ENCODE measurements at places on chromosomes 1 and 21.

DNA sequence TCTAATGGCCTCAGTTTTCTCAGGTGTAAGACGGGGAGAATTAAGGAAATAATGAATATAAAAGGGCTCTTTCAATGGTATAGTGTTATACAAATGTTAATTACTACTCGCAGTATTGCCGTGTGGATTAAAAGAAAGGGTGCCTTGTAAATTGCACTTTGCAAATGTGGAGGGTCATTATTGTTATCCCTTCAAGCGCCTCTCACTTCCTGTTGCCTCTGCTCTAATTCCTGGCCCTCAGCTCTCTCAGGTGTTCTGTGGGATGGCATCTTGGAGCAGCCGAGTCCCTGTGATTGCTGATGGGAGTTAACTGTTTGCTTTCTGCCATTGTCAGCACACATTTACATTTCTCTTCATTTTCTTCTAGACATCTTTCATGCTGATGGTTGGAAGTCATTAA, 7.1 kb upstream of the S100A11 start:
- no peak for DNase-seq

DNA sequence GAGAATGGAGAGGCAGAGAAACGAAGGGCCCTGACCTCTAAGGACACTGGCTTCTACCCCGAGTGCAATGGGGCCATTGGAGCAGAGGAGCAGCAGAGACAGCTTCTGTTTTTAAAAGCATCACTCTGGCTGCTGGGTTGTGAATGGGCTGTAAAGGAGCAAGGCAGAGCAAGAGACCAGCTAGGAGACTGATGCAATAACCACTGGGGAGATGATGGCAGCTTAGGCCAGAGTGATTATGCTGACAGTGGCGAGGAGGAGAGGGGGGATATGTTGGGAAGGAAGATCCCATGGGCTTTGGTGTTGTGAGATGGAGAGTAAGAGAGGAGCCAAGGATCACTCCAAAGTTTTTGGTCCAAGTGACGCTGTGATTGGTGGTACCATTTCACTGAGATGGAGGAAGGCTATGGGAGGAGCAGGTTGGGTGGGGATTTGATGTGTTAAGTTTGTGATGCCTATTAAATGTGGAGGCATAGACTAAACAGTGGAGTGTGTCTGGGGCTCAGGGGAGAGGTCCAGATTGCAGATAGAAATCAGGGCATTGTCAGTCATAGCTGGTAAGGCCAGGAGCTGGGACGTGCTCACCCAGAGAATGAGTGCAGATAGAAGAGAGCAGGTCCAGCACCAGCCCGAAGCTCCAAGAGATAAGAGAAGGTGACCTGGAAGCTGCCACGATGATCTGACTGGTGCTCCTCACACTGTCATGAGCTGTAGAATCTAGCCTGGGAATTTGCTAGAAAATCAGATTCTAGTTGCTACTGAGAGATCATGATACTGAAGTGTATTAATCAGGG, 11.0 kb downstream of the TRAF5 start:
- DNase-seq: no peak

DNA sequence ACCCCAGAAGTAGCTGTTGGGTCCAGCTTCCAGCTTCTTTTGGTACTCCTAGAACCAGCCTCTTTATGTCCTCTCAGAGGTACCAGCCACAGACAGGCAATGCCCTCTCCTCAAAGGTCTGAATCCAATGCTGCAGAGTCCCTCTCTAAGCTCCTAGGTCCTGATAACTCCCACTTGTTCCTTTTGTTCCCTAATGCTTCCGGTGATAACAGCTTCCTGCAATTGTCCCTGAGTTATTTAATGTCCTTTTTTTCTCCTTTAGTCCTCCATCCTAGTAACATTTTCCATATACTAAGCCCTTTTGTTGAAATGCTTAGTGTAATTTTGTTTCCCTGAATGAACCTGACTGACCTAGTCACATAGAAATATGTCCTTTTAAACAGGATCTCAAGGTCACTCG, 201.7 kb upstream of the BEND5 start:
- no peak for DNase-seq

DNA sequence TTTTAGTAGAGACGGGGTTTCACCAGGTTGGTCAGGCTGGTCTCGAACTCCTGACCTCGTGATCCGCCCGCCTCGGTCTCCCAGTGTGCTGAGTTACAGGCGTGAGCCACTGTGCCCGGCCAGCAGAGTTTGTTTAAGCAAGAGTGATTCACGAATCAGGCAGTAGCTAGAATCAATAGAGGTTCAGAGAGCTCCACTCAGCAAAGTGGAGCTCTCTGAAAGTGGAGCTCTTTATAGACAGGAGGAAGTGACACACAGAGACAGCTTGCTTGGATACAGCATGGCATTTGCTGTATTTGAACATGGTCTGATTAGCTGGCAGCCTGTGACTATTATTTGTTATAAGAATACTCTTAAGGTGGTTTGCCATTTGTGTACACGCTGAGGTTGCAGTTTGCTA, 27.1 kb upstream of the CD34 start:
- DNase-seq: no peak

DNA sequence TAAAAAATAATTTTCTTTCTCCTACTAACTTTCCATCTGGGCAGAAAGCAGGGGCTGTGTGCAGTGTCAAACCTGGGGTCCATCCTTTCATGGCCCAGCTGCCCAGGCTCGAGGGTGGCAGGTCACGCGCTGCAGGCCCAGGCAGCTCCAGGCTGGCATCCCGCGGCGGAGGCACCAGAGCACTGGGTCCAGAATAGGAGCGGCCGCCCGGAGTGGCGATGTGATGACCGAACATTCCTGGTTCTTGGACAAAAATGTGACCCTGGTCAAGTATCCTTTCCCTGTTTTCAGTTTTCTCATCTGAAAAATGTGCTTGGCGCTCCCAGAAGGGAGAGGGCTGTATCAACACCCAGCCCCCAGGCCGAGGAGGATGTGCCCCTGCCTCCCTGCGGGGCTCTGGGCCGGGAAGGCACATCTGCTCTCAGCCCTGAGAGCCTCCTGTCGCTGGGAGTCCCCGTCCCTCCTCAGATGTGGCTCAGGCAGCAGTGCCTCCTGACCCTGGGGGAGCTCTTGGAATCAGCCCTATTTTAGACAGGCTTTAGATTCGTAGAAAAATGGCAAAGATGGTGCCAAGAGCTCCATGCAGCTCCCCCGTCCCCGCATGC, 29.3 kb downstream of the SLX9 start:
- DNase-seq: no peak

DNA sequence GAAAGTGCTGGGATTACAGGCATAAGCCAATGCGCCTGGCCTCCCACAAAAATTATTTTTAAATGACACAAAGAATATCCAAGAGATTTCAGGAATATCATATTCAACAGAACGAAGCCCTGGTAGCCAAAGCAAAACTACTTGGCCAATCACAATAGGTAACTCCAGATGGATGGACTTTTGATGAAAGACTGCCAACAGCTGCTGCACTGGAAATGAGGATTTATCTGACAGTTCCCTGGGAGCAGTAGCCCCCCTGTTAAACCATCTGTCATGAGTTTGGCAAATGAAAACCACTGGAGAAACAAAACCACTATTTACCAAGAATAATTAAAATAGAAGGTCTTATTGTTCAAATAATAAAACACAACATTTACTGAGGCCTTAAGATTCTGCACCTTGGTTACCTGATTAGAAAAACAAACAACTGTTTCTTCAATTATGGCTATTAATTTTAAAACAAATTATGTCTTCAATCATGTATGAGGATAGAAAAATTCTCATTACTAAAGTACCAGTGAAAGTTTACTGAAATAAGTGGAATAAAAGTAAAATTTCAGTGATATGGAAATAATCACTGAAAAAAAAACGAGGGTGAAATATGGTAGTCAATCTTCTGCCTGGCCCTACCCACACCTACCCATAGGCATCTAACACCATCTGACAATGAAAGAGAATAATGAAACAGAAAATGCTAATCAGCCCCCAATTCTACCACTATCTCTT, 34.3 kb upstream of the PSMG1 start:
- no peak for DNase-seq

DNA sequence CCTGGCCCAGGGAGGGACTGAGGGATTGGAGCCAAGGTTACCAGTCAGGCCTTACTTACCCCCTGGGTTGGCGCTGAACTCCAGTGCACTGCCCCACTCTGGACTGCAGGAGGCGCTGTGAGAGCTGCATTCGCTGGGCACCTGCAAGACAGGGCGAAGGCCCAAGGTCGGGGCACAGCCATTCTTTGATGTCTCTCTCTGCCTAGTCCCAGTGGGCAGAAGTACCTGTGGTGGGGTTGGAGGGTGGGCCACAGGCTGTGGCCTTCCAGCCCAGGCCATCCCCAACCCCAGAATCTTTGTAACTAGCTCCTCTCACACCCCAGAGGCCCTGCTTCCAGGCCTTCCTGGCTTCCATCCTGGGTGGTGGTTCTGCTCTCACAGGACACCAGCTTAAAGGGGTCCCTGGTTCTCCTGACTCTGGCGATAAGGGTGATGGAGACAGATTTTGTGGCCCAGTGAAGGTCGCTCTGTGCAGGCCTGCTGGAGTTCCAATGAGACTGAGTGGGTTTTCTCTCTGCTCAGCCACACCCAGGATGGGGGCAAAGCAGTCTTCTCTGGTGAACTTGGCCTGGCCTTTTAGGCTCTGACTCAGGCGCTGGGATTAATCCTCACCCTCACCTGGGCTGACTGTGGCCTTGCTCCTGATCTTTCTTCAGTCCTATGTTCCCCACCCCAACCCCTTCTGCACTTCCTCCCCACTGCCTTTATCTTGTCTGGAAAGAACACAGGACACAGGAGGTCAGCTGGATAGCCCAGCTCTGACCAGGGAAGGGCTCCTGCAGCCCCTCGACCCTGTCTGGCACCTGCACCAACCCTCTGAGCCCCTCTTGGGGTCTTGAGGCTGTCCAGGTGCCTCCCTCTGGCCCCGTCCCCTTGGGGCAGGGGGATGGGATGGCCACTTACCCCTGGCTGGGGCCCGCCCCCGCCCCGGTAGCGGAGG, 954 bp downstream of the MYOG start:
- DNase-seq: no peak
